GM12878 (cell line): ENCODE measurements at places on chromosomes 12 and 14. TPM values are rescaled to one million over a fixed set of nuclear protein-coding genes. Genes with fewer than 3 reads are reported as not detected.

GRCh38 chr12:26646571-26646970 lies 186.4 kb downstream of the ITPR2 start:
- H3K27me3 ChIP-seq: no peaks in the 10 kb centered on the region
- no peak for DNase-seq
- H3K36me3 ChIP-seq: no peaks in the 10 kb centered on the region; the same call in 1 of the 2 replicates
- no peak overlapping the region for H3K27ac ChIP-seq
- H3K4me3 ChIP-seq: no peak overlapping the region
- no peaks in the 10 kb centered on the region for H3K4me1 ChIP-seq

DNA sequence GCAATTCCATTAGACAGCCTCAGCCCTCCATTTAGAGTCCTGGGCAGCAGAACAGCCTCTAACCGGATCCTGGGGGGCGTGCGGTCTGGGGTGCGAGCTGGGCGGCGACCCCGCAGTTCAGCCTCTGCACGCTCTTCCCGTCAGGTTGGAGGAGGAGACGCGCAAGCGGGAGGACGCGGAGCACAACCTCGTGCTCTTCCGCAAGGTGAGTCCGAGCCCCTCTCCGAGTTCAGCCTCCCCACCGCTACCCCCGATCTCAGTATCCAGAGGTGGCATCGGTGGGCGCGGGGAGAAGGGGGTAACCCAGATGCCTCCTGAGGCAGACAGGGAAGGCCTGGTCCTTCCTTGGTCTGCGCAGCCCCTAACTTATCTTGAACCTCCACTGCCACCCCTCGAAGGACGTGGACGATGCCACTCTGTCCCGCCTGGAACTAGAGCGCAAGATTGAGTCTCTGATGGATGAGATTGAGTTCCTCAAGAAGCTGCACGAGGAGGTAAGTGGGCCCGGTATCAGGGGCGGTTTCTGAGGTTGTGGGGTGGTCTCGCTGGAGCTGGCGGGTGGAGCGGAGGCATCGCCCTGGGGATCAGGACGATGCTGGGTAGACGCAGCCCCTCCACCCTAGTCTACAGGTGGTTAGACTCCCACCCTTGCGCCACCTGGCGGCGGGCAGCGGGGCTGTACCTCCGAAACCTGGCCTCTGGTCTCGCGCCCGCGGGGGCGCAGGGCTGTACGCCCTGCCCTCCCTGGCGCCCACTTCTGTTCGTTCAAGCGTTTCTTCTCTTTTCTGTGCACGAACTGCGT lies 1.3 kb downstream of the PRPH start:
- no peak for DNase-seq
- peaks cover 20% of the 10 kb centered on the region for H3K27me3 ChIP-seq
- H3K27ac ChIP-seq: no peak overlapping the region
- peak overlapping the region; percentile 40; the same call in 1 of the 2 replicates for H3K4me3 ChIP-seq

Gene CDC42BPB
- total RNA-seq: 20.3 and 22.0 TPM in 2 replicates

Gene ADSS1
- total RNA-seq: 0.28 TPM in 1 of 2 replicates, not detected in the other

Gene ANO4
- not detected in 2 replicates for total RNA-seq

Gene TCL1A
- 108 and 109 TPM in 2 replicates for total RNA-seq

DNA sequence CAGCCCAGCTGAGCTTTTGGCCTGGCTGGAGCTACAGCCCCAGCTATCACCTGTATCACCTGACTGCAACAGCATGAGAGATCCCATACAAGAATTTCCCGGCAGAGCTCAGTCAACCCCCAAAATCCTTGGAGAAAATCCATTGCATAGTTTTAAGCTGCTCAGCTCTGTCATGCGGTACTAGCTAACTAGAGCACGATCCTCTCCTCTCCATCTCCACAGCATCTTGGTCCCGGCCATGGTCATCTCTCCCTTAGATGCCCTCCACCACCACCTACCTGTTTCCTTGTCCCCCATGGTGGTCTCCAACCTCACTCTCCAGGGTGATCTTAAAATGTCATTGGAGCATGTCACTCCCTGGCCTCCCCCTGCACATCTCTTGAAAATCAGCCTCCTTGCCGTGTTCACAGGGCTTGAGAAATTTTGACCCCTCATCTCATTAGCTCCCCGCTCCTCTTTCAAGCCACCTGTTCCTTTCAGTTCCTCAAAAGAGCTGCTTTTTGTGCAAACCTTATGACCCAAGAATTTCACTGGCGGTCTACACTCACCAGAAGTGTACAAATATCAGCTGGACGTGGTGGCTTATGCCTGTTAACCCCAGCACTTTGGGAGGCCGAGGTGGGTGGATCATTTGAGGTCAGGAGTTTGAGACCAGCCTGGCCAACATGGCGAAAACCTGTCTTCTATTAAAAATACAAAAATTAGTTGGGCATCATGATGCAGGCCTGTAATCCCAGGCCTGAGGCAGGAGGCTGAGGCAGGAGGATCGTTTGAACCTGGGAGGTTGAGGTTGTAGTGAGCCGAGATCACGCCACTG lies 8.1 kb upstream of the CLMN start:
- no peaks in the 10 kb centered on the region for H3K36me3 ChIP-seq
- H3K27ac ChIP-seq: peak overlapping the region; percentile 77
- H3K27me3 ChIP-seq: no peaks in the 10 kb centered on the region
- peak; percentile 91 for DNase-seq

Gene LACRT
- not detected in 2 replicates for total RNA-seq

GRCh38 chr14:92460916-92461579 lies 52.5 kb upstream of the RIN3 start:
- peak; percentile 61 for DNase-seq
- H3K36me3 ChIP-seq: no peaks in the 10 kb centered on the region
- no peaks in the 10 kb centered on the region for H3K27me3 ChIP-seq
- H3K27ac ChIP-seq: no peak overlapping the region

Gene CLEC4D
- total RNA-seq: not detected in 2 replicates

DNA sequence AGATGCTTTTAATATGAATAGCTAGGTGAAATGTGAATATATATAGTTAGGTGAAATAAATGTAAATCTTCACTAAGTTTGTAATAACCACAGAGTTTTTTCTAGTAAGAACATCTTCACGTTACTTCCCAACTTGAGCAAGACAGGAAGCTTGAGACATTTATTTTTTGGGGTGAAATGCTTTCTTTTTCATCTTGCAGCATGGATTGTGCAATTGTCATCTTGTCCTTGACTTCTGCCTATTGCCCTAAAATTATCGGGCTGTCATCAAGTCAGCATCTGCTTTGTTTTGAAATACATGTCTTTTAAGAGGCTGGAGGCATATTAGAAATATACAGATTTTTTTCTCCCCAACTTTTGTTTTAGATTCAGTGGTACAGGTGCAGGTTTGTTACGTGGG lies 433.9 kb downstream of the PCNX1 start:
- peaks cover 7% of the 10 kb centered on the region for H3K36me3 ChIP-seq
- no peaks in the 10 kb centered on the region for H3K4me1 ChIP-seq
- DNase-seq: no peak
- H3K4me3 ChIP-seq: no peak overlapping the region

DNA sequence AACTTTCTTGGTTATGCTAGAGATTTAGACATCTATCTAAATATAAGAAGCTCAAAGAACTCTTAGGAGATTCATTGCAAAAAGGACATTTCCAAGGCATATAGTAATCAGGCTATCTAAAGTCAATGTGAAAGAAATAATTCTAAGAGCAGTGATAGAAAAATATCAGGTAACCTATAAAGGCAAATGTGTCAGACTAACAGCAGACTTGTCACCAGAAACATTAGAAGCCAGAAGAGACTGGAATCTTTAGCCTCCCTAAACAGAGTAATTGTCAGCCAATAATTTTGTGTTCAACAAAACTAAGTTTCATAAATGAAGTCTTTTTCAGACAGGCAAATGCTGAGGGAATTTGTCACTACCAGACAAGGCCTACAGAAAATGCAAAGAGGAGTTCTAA lies 122.0 kb upstream of the SCAF11 start:
- H3K27me3 ChIP-seq: no peaks in the 10 kb centered on the region
- no peaks in the 10 kb centered on the region; the same call in 1 of the 2 replicates for H3K36me3 ChIP-seq
- no peak overlapping the region for H3K27ac ChIP-seq
- no peak overlapping the region for H3K4me3 ChIP-seq

GRCh38 chr14:81473456-81474147 lies 60.1 kb downstream of the SEL1L start:
- H3K36me3 ChIP-seq: peaks cover 6% of the 10 kb centered on the region
- no peak overlapping the region for H3K4me3 ChIP-seq
- no peaks in the 10 kb centered on the region for H3K27me3 ChIP-seq
- no peak for DNase-seq

Gene JPH4
- 10.3 and 10.6 TPM in 2 replicates for total RNA-seq

Gene ZBTB25
- total RNA-seq: 10.9 and 12.5 TPM in 2 replicates

Gene RNF10
- total RNA-seq: 118 and 127 TPM in 2 replicates

Gene ATF1
- 28.9 and 29.3 TPM in 2 replicates for total RNA-seq

Gene IRAK4
- total RNA-seq: 17.8 and 18.8 TPM in 2 replicates

Gene PGF
- 1.0 and 1.1 TPM in 2 replicates for total RNA-seq

GRCh38 chr12:75854681-75855309 lies 176.8 kb downstream of the PHLDA1 start:
- no peak for DNase-seq
- no peaks in the 10 kb centered on the region for H3K4me1 ChIP-seq
- no peak overlapping the region for H3K27ac ChIP-seq
- H3K4me3 ChIP-seq: no peak overlapping the region
- H3K36me3 ChIP-seq: no peaks in the 10 kb centered on the region

Gene SLCO1A2
- total RNA-seq: not detected in 2 replicates

DNA sequence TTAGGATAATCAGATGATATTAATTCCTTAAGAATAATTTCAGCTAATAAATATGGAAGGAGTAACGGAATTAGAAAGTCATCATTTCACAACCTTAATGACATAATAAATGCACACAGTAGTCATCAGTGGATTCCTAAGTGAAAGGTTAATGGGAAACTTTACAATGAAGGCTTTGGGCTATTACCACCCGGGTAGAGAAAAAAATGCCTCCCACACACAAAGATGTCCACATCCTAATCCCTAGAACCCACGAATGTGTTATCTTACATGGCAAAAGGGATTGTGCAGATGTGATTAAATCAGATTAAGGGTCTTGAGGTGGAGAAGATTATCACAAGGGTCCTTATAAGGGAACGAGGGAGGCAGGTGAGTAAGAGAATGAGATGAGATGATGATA lies 5.6 kb downstream of the TMED10 start:
- no peak overlapping the region for H3K27ac ChIP-seq
- H3K4me3 ChIP-seq: no peak overlapping the region
- no peak for DNase-seq

Gene EPYC
- total RNA-seq: not detected in 2 replicates

DNA sequence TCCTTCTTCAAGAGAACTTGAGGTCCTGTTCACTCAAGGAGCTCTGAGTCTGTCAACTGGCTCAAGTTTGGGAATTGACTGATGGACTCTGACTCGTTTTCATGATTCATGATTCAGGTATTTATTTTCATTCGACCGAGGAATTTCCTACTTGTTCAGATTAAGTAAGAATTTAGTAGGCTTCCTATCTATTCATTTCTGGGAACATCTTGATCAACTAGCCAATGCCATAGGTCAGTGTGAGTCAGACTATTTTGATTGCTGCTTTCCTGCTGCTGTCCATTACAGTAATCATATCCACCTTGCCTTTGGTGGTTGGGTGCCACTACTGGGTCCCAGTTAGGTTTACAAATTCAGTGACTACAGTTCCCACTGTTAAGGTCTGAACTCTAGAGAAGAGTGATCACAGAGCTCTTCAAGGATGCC lies 6.1 kb downstream of the FAM186A start:
- no peaks in the 10 kb centered on the region for H3K27me3 ChIP-seq
- no peak for DNase-seq
- no peak overlapping the region for H3K4me3 ChIP-seq
- no peaks in the 10 kb centered on the region for H3K4me1 ChIP-seq

- DNase-seq: no peak
- no peaks in the 10 kb centered on the region for H3K27me3 ChIP-seq
- H3K4me3 ChIP-seq: no peak overlapping the region
- H3K27ac ChIP-seq: no peak overlapping the region
- H3K36me3 ChIP-seq: no peaks in the 10 kb centered on the region
These were observed 9.5 kb downstream of the RNASE11 start for GRCh38 chr14:20578325-20578724.

DNA sequence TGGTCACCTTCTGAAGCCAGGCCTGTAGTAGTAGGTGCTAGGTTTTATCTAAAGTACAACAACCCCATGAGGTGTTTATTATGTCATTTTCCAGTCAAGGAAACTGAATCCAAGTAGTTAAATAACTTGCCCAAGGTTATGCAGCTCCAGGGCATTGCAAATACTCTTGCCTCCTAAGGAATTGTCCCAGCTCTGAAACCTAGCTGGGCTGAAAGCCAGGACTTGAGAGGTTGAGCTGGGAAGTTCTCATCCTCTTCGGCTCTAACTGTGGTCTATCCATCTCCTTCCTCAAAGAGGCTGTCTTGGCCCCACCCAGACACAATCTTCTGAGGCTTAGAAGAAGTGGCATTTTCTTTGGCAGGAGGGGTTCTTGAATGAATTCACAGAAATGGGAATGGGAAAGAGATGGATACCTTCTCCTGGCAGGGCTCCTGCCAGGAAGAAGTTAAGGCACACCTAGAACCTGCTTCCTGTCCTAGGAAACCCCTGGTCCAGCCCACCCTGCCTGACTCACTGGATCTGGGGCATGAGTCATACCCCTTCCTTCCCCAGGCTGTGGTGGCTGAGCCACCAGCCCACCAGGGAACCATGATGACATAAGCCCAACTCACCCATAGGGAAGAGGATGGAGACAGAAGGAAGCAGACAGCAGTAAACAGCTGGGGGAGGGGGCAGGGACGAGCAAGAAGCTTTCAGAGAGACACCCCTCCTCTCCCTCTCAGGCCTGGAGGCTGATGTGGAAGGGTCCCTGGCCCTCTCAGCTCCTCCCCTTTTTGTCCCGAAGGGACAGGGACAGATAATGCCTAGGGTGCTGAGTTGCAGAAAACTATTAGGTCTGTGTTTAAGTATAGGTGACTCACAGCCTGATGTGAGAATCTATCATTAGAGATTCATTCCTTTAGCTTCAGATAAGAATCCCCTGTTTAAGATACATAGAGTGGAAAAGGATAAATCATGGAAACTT lies 2.1 kb upstream of the PLEK2 start:
- no peaks in the 10 kb centered on the region for H3K36me3 ChIP-seq
- no peak for DNase-seq
- no peaks in the 10 kb centered on the region for H3K4me1 ChIP-seq
- no peak overlapping the region for H3K4me3 ChIP-seq
- no peaks in the 10 kb centered on the region for H3K27me3 ChIP-seq

Gene SYNE3
- 40.0 and 44.1 TPM in 2 replicates for total RNA-seq
